ENCODE measurements at places on chromosomes 2 and 18.
A peak's percentile ranks its signal among the peaks of the same experiment; 100 is the strongest.

DNA sequence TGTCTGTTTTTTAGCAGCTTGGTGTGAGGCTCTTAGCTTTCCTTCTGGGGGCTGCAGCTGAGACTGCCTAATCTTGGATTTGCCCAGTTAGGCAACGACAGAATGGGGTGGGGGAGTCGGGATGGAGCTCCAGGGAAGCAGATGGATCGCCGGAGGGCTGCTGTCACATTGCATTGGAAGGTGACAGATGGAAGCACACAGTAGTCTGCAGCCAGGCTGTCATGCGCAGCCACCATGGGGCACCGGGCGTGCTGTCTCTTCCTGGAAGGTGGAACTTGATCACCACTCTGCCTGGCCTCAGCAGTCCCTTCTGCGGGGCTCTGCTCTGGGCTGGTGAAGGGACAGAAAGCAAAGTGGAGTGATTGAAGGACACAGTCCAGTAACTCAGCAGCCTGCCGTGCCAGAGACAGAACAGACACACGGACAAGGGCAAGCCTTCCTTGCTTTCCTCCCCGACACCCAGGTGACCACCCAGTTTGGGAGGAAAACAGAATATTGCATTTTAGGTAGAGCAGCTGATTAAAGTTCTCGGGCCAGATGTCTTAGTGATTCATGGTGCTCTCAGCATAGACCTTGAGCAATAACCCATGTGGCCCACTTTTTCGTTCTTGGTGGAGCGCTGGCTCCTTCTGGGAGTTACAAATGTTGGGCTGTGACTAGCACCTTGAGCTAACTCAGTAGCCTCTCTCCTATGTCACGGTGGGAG lies 40.9 kb downstream of the RNF144A start:
- no peak for DNase-seq

DNA sequence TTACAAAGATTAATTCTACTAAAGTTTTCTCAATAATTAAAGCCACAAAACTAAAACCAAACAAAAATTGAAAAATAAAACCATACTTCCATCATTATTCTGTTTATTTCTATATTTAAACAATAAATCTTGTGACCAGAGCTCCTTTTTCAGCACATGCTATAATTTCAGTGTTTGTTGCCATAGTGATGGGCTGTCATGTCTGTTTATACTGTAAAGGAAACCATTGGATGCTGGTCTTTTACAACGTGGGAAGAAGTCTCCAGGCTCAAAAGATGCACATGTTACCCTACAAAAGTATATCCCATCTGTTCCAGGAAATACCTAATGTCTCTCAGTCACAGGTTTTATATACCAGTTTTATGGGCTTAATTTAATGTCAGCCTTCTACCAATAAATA lies 100.1 kb upstream of the MC2R start:
- DNase-seq: no peak

DNA sequence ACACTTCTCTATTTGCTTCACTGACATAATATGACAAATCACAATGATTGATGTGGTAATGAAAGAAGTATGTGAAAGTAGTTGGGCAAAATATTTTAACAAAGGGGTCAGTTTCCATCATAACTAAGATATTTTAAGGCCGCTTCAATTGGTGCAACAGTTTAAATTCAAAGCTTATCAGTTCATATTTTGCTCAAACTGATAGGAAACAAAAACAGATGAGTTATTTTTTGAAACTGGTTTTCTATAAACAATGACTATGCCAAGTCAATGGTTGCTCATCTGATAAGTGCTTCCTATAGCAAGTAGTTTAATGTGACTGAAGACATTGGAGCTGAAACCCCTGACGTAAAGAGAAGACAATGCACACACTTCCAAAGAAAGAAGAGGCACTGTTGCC lies 1290.7 kb downstream of the SUCLG1 start:
- no peak for DNase-seq

GRCh38 chr2:47313141-47313691 lies 89.7 kb upstream of the MSH2 start:
- no peak for DNase-seq

DNA sequence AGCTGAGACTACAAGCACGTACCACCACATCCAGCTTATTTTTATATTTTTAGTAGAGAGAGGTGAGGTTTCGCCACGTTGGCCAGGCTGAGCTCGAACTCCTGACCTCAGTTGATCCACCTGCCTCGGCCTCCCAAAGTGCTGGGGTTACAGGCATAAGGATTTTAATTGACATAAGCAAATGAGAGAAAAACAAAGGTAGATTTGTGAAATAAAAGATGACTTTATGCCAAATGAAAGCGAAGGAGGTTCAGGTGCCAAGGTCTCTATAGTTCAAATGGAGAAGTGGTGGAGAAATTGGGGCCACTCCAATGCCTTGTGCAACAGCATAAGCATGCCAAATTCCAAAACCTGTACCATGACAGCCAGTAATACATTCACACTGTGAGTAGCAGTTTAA lies 180.6 kb downstream of the MREG start:
- DNase-seq: no peak

DNA sequence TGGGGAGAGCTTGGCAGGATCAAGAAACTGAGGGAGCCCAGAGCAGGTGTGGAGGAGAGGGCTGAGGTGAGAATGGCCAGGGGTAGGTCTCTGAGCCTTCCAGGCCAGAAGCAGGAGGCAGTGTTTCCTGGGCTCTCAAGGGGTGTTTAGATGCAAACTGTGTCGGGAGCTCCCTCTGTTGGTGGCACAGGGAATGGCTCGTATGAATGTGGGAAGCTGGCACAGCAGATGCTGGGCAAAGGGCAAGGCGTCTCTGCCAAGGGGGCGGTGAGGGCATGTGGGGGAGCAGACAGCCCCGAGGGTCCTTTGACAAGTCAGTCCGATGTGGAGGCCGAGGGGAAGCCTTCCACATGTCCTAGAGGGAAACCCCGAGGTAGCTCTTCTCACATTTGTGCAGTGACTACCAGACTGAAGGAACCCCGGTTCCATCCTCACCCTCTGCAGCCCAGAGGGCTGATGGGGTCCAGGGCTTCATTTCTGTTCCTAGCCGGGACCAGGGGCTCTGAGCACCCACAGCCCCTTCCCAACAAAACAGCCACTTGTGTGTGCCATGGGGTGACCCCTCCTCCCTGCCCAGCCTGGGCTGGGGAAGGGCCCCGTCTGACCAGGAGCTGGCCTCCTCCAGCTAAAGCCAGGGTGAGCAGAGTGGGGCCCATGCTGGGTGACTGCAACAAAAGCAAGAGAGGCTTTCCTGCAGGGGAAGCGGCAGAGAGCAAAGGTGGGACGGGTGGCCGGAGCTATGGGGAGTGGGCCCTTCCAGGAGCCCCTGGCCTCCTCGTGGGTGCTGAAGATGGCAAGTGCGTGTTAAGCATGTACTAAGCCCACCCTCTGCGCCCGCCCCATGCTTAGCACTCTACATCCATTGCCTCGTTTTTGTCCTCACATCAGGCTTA lies 103.4 kb downstream of the SEPTIN10 start:
- DNase-seq: peak; percentile 66

DNA sequence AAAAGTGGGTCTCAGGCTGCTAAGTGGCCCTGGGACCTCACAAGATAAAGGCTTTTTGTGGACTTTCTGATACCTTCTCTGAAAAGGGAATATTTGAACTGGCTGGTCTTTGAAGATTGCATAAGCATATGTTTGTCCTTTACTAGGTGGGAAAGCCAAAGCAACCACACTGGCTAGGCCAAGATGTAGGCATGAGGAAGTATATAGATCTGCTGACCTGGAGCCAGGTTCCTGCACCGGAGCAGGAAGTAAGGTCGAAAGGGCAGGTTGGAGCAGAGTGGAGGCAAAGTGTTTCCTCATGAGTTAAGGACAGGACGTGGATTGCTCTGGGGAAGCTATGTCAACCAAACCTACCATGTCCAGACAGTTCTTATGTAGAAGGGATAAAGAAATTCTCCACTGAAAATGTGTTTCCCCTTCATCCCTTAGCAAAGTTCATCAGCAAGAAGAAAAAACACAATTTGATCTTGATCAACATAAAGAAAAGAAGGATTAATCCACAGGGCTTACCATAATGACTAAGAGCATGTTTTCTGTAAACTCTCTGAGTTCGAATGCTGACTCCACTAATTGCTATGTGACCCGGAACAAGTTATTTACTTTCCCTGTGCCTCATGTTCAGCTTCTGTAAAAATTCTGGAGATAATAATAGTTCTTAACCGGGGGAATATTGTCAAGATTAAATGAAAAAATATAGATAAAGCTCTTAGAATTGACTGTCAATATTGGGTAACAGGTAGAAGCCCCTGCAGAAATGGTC lies 156.1 kb upstream of the SRD5A2 start:
- DNase-seq: no peak

GRCh38 chr2:118968961-118969733 lies 27.2 kb downstream of the MARCO start:
- no peak for DNase-seq

DNA sequence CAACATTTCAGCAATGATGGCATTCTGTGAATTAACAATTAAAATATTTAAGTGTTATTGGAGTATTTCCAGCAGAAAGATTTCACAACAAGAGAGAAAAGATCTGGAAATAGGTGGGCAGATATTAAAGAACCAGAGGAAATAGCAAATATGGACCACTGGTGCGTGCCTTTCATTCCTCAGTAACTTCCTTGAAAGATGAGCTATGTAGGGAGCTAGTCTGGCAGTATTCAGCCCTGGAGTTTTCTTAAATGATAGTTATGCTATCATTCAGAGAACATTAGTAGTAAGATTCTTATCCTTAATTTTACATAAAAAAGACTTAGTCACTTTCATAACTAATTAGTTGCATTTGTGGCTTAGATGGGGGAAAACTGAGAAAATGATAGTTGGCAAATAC lies 41.5 kb downstream of the TANC1 start:
- no peak for DNase-seq

DNA sequence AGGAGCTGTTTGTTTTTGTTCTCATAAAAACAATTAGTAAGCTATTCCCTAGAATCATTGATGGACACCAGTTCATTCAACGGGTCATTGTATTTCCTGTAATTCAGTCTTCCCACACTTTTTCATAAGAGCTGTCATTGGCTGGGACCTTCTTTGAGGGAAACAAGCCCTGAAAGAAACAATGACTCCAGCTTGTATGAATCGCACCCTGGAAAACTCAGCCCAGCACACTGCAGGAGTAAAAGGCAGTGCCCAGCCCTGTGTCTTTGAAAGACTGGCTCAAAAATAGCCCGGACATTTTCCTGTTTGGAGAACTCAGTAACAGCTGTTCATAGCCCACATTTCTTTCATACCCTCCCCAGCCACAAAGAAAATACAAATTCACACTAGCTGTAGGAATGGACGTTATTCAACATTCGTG lies 81.5 kb downstream of the NCKAP5 start:
- DNase-seq: no peak

DNA sequence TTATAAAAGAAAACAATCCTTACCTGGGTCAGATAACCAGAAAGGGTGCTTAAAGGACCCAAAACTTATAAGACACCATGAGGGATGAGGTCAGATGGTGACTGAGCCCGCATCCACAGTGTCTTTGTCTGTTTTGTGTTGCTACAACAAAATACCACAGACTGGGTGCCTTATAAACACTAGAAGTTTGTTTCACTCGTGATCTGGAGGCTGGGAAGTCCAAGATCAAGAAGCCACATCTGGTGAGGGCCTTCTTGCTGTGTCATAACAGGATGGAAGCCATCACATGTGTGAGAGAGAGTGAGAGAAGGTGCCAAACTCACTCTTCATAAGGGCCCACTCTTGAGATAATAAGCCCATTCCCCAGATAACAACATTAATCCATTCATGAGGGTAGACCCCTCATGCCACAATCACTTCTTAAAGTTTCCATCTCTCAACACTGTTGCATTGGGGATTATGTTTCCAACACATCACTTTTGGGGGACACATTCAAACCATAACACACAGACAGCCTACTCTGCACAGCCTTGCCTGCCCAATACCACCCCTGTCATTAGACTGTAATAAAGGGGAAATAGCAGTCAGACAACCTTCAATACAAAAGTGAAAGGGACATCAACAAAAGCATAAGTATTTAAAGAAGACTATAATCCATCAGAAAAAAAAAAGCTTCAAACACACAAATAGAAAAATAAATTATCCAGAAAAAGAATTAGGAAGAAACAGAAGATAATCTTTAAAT lies 249.8 kb downstream of the ANAPC1 start:
- DNase-seq: no peak

DNA sequence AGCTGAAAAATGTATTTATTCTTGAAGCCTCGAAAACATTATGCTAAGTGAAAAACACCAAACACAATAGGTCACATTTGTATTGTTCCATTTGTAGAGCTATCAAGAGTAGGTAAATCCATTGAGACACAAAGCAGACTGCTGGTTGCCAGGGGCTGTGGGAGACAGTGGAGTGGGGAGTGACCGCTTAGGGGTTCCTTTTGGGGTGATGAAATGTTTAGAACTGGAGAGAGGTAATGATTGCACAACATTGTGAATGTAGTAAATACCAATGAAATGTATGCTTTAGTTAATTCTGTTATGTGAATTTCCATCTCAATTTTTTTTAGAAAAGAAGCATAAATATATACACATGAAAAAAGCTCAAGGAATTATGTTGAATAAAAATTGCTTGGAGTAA lies 15.8 kb downstream of the KCTD18 start:
- no peak for DNase-seq

- DNase-seq: no peak
Observed at GRCh38 chr2:71457923-71458322, 4.6 kb downstream of the DYSF start.

- DNase-seq: no peak
Observed at GRCh38 chr18:40152859-40153258, 1802.2 kb upstream of the PIK3C3 start.

- DNase-seq: no peak
Observed at GRCh38 chr2:10790228-10790973, 22.2 kb downstream of the PDIA6 start.

DNA sequence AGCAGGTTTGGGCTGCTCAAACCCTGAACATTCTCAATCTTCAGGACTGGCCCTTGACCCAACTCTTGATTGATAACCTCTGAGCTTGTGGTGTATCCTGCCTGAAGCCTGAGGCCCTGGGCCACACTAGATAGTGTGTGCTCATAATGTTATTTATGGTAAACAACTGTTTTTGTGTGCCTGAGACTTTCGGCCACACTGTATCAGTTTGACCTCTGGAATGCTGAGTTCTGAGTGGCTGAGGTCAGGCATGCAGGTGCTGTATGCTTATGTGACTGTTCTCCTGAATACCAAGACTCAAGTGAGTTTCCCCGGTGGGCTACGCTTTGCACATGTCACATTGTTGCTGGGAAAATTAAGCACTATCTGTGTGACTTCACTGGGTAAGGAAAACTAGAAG lies 82.2 kb upstream of the RMP24 start:
- DNase-seq: no peak

DNA sequence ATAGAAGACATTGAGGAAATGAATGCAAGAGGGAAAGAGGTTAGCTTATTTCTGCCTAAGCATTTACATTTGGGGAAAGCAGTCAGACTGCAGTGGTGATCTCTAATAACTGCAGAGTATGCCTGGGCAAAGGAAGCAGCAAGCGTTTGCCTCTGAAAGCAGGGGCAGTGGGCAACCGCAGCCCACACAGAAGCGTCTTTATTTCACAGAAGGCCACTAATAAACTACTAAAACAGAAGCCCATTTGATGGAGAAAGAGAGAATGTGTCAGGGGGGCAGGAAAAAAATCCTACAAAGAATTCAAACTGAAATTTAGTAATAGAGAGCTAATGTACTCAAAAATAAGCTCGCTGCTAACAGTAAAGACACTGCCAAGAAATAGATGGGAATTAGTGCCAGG lies 53.1 kb downstream of the LRRTM4 start:
- DNase-seq: no peak
